ENCODE measurements at places on chromosomes 7 and 10. TPM values are rescaled to one million over a fixed set of nuclear protein-coding genes. Genes with fewer than 3 reads are reported as not detected.
A peak's percentile ranks its signal among the peaks of the same experiment; 100 is the strongest.

Gene NPSR1
- not detected for total RNA-seq

Gene FEZF1
- not detected for total RNA-seq

DNA sequence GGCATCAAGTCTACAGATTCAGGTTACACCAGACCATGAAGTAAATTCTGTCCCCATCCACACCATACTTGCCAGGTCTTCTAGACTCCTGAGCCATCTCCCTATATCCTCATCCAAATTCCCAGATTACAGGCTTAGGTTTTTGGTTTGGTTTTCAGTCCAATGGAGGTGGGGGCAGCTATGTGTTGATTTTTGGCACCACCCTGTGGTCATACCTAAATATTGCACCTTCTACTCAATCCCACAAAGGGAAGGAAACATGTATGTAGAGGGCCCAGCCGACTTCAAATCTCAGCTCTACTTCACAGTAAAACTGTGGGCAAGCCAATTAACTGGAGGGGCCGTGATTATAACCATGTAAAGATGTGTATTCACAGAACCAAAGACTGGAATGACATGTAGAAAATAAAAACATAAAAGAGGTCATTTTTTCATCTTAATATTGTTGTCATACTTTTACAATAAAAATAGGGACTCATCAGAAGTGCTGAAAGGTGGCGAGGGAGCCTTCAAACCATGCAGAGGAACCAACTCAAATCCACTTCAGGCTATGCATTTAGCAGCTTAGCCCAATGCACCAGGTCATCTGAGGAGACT is 19.8 kb downstream of the ERCC6 start:
- DNase-seq = peak; percentile 26

GRCh38 chr7:106626376-106627164 is 34.4 kb downstream of the CCDC71L start:
- DNase-seq = peak; percentile 79

DNA sequence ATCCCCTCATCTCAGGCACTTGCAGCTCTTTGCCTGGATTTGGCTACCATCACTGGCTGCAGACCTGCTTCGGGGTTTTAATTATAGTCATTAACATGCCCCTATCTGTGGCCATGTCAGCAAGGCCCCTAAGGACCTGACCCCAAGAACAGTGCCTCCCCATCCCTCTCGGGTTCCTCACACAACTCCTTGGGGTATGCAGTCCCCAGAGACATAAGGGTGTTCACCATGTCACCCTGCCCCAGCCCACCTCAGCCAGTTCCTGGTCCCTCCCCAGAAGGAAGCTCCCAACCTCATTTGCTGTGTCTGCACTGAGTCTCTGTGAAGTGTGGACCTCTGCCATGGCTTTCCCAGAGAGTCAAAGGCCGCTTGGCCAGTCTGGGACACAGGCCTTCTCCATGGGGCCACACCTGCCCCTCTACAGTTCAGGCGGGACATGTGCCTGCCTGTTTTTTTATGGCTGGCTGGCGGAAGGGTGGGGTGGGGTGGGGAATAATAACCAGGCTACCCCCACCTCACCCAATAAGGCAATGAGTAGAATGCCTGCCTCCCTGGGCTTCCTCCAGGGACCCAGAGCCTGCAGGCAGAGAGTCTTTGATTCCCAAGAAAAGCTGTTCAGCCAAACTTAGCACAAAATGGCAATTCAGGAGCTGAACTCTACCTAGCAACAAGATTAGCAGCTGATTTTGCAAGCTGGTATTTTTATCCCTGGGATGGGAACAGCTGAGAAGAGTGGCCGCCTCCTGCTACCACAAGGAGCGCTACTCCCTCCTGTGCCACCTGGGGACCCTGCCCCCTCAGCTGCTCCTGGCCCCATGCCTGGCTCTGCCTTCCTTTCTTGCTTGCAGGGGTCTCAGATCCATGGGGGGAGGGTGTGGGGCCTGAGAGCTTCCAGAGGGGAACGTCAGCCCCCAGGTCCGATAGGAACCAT is 23.7 kb upstream of the CAMK2B start:
- no peak for DNase-seq

GRCh38 chr7:17019106-17019505 is 137.3 kb upstream of the AGR3 start:
- DNase-seq = no peak

DNA sequence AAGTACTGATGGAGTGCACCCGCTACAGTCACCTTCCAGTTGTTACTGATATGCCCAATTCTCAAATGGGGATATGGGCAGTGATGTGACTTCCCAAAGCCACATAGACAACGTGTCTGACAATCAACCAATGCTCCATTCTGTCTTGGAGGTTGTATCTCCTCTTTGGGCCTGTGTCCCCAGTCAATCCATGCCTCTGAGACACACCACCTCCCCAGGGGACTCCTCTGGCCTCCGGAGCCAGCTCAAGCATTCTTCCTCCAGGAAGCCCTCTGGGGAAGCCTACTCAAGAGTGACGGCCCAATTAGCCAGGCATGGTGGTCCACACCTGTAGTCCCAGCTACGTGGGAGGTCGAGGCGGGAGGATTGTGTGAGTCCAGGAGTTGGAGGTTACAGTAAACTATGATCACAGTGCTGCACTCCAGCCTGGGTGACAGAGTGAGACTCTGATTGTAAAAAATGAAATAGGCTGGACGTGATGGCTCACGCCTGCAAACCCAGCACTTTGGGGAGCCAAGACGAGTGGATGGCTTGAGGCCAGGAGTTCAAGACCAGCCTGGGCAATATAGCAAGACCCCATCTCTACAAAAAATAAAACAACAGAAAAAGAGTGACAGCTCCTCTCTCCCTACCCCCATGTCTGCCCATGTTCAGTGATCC is 99.5 kb upstream of the TNRC18 start:
- no peak for DNase-seq

Gene TLX1
- not detected for total RNA-seq

GRCh38 chr7:55206235-55207029 is 158.7 kb upstream of the LANCL2 start:
- no peak for DNase-seq

Gene IQCE
- total RNA-seq = 13.3 TPM

All from mammary epithelial cell (primary cell).